ENCODE measurements at places on chromosomes 2 and 18.

- no peak for DNase-seq
Measured at GRCh38 chr18:48090702-48091101, 160.2 kb upstream of the SMAD2 start.

- no peak for DNase-seq
Measured at GRCh38 chr2:198571393-198571792, 767.0 kb downstream of the PLCL1 start.

DNA sequence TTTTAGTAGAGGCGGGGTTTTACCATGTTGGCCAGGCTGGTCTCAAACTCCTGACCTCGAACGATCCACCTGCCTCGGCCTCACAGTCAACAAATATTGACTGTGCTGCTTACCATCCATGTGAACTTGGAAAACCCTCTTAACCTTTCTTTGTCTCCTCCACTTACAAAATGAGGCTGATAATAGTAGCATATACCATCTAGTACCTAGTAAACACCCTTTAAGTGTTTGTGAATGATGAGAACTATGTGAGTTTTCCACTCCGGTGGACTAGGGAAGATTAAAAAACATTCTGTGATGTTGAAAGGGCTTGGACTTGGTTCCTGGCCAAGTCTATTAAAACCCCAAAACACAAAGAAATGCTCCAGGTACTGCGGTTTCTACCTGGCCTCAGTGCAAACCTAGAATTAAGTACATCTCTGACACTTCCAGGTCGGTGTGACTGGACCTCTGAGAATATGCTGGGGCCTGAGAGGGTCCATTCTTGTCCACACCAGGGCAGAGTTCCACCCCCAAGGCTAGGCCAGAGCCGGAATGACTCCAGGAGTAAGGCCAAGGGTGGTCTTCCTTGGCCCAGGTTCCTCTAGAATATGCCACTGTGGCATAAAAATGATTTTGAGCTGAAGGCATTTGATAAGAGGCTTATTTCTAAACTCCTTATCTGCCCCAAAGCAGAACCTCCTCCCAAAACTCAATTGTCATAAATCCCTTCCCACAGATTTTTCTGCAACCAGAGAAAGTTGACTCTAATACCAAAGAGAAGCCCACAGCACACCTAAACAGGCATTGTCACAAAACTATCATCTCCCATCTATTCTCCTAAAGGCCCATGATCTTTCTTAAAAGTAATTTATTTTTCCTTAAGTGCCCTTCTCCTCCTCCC, 217.5 kb downstream of the TGIF1 start:
- no peak for DNase-seq

GRCh38 chr2:218713922-218714321, 3.3 kb downstream of the TTLL4 start:
- DNase-seq: no peak

DNA sequence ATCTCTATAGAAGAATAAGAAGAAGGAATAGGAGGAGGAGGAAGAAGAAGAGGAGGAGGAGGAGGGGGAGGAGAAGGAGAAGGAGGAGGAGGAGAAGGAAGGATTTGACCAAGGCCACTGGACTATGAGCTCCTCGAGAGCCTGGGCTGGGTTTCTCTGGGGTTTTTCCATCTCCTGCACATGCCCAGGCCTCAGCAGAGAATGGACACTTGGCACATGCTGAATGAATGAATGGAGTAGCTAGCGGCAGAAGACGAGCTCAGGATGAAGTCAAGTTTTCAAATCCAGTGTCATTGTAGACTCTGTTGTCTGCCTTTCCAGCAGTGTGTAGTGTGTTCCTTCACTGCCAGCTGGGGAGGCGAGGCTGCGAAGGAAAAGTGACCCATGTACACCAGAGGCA, 2.2 kb downstream of the MYO7B start:
- no peak for DNase-seq

DNA sequence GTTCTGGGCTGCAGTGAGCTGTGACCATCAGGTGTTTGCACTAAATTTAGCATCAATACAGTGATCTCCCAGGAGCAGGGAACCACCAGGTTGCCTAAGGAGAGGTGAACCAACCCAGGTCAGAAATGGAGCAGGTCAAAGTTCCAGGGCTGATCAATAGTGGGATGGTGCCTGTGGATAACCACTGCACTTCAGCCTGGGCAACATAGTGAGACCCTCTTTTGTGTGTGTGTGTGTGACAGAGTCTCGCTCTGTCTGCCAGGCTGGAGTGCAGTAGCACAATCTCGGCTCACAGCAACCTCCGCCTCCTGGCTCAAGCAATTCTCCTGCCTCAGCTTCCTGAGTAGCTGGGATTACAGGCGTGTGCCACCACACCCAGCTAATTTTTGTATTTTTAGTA, 163.7 kb upstream of the SERTAD2 start:
- no peak for DNase-seq

Data from stimulated activated CD4-positive, alpha-beta T cell treated with anti-CD3 and anti-CD28 coated beads, Interleukin-1b, Interleukin-23, amount 100 ng/mL, for 48 hours (primary cell).